Activated T-helper 2 cell treated with anti-CD3 and anti-CD28 coated beads, Interferon-gamma antibody, Interleukin-2, Interleukin-4, amounts not matched to agents 10 μg/mL and 5 μg/mL and 100 μg/mL, durations not matched to agents 14 hours and 24 hours and 36 hours (primary cell): ENCODE measurements at places on chromosomes 5 and 9. TPM values are rescaled to one million over a fixed set of nuclear protein-coding genes. Genes with fewer than 3 reads are reported as not detected.

TTLL11 gene
- total RNA-seq = 2.2 and 2.4 TPM in 2 replicates

LVRN gene
- total RNA-seq = 0.07 TPM in 1 of 2 replicates, not detected in the other

NSG2 gene
- not detected in 2 replicates for total RNA-seq

EXOC3 gene
- 62.3 and 66.4 TPM in 2 replicates for total RNA-seq

DNA sequence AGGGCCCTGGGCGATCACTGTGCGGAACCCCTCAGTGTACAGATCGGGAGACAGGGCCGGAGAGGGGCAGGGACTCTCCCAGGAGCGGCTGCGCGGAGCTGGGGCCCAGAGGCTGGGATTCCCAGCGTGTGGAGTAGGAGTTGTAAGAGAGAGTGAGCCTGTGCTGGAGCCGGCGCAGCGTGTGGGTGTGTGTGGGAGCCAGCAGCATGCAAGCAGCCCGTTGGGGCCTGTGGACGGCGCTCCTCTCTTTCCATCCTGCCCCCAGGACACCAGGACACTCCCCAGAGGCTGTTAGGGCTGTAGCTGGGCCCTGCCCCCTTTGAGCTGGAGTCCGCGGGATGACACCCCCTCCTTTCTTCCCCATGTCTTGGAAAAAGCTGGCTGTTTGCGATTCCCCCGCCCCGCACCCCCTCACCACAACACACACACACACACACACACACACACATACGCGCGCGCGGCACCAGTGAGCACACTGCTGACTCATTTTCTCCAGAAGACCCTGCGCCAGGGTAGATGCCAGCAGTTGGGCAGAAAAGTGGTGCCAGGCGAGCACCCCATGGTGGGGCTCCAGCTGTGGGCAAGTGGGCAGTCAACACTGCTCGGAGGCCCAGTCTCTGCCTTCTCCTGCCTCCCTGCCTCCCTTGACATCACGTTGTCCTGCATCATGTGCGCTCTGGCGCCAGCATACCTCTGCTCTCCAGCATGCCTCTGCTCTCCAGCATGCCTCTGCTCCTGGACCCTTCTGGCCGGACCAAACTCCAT, 1.5 kb downstream of the COL27A1 start:
- peak overlapping the region; percentile 74 for H3K27ac ChIP-seq
- peaks cover 11% of the 10 kb centered on the region for H3K4me1 ChIP-seq
- peak overlapping the region; percentile 86 for H3K4me3 ChIP-seq
- DNase-seq = no peak
- no peaks in the 10 kb centered on the region for H3K36me3 ChIP-seq
